Right forelimb (tissue), 1 donor: ENCODE measurements at places on chromosomes 3 and 15.

DNA sequence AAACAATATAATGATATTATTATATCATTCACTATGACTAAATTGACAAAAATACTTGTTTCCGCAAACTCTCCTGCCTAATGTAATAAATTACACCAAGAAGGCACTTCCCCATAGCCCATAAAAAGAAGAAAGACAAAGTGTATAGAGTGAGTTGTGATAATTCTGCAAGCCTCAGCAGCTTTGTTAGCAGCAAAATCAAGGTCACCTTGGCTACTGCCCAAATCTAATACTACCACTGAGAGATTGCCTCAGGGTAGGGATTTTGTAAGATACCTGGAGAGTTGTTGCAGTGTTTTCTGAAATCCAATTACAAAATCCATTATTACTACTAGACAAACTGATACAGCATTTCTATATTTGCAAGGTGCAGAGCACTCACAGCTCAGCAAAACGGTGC lies 503.5 kb downstream of the FGF12 start:
- DNase-seq = no peak

DNA sequence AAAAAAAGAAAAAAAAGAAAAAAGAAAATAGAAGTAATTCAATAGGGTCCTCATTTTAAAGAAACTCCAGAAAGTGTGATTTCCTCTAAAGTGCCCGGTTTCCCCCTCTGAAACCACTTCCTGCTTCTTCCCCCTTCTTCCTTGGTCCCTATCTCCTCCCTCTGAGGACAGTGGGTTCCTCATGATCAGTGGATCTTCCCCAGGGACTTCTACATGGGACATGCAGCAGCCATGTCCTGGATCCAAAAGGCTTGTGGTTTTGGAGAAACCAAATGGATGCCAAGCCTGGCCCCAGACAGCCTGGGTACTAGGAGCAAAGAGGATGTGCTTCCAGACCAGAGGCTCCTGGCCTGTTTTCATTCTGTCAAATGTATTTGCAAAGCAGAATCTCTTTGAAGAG lies 26.6 kb upstream of the SMAD6 start:
- DNase-seq = no peak

GRCh38 chr3:49021813-49022687 lies at the start of gene NDUFAF3:
Gene NDUFAF3, plus strand, starts transcription at chr3:49022121. Its CDS starts 24 bp downstream, at chr3:49022145.
- peak; percentile 97 for DNase-seq

GRCh38 chr3:61358364-61358763 lies 107.1 kb upstream of the FHIT start:
- DNase-seq = peak; percentile 55

DNA sequence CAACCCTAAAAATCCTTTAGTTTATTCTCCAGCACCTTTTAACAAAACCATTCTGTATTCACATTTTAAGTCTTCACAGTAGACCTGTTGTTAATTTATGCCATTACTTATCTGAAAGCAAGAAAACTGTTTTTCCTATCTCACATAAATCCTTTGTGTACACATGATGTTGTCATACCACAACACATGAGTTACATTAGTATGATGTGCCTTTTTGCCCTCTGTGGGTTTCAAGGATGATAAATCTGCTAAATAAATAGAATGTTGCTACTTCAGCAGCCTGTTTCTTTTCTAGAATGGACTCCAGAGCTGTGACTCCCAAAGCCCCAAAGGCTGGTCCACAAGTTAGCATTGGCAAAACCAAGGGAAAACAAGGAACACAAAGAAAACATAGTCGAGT lies 151.6 kb downstream of the SERPINI1 start:
- no peak for DNase-seq

DNA sequence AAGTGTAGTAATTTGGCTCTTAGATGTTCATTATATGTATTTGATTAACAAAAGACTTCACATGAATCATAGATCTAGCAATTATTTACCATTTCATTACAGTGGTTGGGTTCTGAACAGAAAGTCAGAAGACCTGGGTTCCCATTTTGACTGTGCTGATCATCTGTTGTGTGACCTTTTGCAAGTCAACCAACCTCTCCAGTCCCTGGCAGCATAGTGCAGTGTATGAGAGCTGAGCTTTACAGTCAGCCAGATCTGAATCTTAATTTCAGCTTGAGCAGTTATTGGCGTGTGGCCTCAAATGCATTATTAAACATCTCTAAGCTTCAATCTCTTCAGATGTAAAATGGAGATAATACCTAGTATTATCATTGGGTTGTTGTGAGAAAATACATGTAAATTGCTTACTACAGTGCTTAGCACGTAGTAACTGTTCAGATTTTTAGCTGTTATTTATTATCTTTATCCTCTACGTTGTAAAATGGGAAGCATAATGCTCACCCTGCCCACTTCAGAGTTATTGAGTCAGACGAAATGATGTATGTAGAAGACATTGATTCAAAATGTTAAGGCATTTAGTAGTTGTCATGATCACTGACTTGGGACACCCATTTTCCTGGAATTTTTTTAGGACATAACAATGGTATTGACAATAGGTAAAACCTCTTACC lies 104.0 kb downstream of the KLHL25 start:
- DNase-seq = no peak

DNA sequence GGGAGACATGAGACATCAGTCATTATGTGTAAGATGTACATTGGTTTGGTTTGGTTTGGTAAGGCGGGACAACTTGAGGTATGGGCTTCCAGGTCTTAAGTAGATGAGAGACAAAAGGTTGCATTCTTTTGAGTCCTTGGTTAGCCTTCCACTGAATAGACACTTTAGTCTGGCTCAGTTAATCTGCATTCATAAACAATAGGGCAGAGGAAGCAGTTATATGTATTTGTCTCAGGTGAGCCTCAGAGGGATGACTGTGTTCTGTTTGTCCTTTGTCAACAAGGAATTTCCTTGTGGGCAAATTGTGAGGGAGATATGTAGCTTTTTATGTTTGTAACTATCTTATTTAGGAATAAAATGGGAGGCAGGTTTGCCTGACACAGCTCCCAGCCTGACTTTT lies 50.4 kb downstream of the TCF12 start:
- no peak for DNase-seq

- no peak for DNase-seq
These were observed 33.6 kb downstream of the ZDHHC3 start for GRCh38 chr3:44942202-44942921.

- no peak for DNase-seq
These were observed 1.5 kb upstream of the CLK3 start for GRCh38 chr15:74613953-74614743.

GRCh38 chr15:55202206-55202605 lies 5.5 kb upstream of the RSL24D1 start:
- no peak for DNase-seq
